ENCODE measurements at places on chromosomes 12 and 14. TPM values are rescaled to one million over a fixed set of nuclear protein-coding genes. Genes with fewer than 3 reads are reported as not detected.

COX8C gene
- not detected for total RNA-seq

FAR2 gene
- total RNA-seq, result 12.9 TPM

B3GNT4 gene
- total RNA-seq, result 1.2 TPM

- no peak for DNase-seq
Measured at GRCh38 chr14:95359994-95360826, 40.5 kb upstream of the CLMN start.

GRCh38 chr14:27184427-27184826 lies 586.6 kb upstream of the NOVA1 start:
- DNase-seq, result no peak

DNA sequence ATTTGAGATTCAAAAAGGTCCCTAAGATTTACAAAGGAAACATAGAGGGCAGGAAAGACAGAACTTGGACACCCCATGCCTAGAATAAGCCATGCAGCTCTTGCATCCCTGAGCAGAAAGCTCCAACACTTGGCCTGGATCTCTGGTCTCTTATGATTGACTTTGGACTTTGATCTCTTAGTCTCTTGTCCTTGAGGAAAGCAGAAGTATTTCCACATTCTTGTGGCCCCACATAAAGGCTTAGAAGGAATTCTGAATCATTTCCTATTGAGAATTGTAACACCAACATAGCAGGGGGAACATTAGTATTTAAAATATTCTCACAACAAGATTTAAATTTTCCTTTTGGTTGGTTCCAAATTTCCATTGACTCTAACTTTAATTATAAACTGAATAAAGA lies 283.7 kb upstream of the PRKD1 start:
- no peak for DNase-seq

- no peak for DNase-seq
Measured at GRCh38 chr12:89523843-89524540, 604 bp downstream of the GALNT4 start.

All from foreskin keratinocyte (primary cell).